ENCODE measurements at places on chromosomes 6 and 20. TPM values are rescaled to one million over a fixed set of nuclear protein-coding genes. Genes with fewer than 3 reads are reported as not detected.

Gene BPIFB1
- not detected for total RNA-seq

DNA sequence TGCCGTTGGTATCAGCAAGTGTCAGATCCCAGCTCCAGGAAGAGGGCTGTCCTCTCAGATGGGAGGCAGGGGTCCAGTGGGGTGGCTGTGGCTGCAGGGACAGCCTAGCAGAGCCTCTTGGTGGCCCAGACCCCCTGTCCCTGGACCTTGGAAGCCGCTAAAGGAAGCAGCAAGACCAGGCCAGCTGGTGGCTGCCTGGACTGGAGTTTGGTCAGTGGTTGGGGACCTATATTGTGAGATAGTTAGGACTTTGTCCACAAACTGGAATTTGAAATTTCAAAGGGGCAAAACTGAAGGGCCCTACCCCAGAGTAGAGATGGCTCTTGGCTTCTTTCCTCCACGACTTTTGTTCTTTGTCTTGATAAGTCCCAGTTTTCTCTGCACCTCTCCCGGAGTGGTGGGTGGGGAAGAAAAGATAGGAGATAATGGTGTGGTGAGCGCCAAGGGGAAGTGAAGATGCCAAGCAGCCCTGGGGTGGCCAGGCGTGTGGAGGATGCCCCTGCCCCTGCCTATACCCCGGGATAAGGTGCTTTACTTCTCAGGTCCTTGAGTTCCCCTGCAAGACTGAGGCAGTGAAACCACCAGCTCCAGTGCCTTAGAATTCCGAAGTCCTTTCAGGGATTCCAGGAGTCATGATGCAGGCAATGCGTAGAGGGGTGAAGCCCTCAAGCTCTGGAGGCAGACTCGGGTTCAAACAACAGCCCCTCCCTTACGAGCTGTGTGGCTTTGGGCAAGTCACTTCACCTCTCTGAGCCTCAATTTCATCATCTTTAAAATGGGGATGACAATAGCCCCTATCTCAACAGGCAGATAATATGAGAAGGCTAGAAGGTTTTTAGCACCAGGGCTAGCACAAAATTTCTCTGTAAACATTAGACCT, 40.2 kb downstream of the HNF4A start:
- no peak for DNase-seq

- DNase-seq = no peak
Observed at GRCh38 chr6:99612551-99613408, 6.1 kb downstream of the PRDM13 start.

- no peak for DNase-seq
Observed at GRCh38 chr20:40521962-40522361, 167.1 kb downstream of the MAFB start.

GRCh38 chr6:28569748-28570147, 44.1 kb downstream of the GPX5 start:
- no peak for DNase-seq

DNA sequence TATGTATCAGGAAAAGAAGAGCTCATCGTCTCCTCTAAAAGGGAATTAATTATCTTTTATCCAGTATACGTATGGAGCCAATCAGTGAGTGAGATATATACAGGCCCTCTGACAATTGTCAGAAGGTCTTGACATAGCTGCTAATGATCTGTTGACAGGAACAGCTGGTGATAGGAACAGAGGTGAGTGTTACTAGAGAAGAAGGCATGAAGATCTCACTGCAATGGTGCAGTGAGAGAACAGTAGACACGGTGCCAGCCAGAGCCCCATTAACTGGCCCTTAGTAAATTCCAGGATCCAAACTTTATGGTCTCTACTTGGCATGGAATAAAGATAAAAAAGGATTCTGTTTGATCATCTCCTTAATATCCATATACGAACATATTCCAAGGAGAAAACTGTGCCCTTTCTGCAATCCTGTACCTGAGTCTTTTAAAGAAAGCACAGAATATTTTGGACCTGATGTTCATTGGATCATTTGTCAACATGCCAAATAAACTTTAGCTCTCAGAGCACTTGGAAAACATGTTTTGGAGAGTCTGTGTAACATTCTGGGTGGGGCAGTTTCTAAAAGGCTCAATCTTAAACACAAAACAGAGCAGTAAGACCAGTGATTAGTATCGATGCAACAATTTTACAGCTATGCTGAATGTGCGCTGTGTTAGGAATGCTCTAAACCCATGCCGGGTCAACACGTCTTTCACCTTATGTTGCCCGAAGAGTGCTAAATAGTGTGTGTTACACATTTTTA, 135.8 kb upstream of the CITED2 start:
- DNase-seq = no peak

Gene C6orf58
- total RNA-seq = 1.4 TPM

DNA sequence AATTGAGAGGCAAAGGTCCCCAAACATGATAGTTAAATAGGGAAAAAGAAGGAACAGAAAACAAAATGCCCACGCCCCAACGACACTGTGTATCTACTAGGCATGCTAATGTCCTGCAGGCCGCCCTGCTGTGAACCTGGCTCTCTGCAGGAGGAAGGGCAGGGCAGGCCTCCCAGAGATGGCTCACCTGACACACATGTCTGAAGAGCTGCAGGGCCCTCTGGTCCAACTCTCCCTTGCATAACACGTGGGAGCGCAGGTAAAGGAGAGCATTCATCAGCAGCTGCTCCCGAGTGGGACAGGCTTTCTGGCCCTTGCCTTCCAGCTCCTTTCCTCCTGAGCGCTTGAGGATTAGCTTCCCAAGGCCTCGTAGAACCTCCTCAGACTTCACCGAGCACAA, 53.7 kb upstream of the LYRM2 start:
- DNase-seq = no peak

DNA sequence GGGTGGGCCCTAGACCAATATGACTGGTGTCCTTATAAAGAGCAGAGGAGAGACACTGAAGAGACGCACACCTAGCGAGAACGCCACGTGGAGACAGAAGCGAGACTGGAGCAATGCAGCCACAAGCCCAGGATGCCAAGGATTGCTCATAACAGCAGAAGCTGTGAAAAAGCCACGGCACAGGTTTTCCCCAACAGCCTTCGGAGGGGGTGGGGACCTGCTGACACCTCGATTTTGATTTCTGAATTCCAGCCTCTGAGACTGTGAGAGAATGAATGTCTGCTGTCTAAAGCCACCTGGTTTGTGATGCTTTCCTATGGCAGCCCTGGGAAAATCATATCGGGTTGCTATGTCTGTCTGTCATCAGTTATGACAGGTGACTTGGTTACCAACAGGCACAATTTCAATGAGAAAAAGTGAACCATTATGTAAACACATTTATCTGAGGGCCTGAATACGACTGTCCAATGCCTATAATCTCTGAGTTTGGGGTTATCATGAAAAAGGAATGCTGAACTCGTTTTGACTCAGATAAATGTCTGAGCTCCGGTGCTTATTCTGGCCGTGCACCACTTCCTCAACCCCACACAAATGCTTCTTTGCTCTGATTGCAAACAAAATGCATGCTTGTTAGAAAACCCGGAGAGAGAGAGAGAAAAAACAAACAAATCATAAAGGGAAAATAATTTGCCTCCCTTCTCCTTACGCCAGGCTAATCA, 769.7 kb downstream of the PTPRT start:
- DNase-seq = no peak

Gene TCF15
- 0.47 TPM for total RNA-seq

GRCh38 chr20:21092806-21093205, 13.4 kb downstream of the LINC00237 start:
- no peak for DNase-seq

DNA sequence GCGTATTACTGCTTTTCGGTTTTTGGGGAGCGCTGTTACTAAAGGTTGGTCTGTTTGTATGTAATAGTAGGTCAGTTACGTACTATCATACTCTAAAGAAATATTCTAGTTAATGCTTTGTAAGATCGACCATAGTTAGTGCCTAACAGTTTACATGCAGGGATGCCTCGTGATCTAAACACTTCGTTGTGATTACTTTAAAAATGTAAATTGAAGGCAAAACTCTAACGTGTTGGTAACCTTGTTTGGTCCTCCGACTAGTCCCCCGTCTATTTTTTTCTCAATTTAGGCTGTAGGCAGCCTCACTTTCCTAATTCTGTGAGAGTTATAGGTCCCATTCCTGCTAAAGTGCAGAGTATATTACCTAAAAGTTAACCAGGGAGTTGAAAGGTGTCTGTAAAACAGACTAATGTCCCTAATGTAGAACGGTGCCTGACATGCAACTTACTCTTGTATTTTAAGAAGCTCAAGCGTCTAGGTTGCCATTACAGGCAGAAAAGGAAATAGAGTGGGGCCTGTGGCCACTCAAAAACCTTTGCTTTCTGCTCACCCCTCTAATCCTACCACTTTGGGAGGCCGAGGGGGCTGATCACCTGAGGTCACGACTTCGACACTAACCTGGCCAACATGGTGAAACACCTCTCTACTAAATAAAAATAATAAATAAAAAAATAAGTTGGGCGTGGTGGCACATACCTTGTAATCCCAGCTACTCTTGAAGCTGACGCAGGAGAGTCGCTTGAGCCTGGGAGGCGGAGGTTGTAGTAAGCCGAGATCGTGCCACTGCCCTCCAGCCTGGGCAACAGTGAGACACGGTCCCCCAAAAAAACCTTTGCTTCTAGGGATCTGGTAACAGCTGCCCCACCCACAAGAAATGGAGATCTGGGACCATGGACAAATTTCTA, 37.8 kb downstream of the HFE start:
- DNase-seq = no peak

GRCh38 chr20:63064745-63065711, 58.3 kb upstream of the BHLHE23 start:
- no peak for DNase-seq

- no peak for DNase-seq
Observed at GRCh38 chr6:63214816-63215215, 3.5 kb downstream of the FKBP1C start.

DNA sequence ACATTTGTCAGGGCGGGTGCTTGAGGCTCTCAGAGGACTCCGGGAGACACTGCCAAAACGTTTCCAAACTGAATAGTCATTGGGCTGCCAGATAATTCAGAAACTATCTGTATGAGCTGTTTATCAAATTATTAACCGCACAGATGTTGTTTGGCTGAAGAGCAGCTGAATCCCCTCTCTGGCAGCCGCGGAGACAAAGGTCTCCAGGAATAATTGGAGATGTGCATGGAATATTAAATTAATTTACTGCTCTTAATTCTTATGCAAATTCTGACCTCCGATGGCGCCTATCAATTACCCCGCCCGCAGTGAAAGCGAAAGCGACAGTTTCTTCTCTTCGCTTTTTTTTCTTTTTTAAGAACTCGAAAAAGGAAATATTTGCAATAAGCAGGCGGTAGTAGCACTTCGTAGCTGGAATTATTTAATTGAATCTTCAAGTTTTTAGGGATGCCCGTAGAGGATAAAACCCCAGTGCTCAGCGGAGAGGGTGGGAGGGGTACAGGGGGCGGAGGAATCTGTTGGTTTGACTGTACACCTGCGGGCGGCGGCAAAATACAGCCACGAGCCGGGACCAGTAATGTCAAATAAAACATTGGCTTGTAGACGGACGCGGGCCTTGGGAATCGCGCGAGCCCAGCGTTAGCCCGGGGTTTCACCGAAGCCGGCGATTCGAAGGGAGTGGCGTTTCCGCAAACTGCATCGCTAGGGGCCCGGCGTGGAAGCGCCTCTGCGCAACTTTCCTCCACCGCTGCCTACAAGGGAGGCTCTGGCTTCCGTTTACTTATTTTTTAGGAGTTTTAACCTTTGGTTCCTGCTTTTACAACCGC, 6.2 kb downstream of the LINC00237 start:
- no peak for DNase-seq

DNA sequence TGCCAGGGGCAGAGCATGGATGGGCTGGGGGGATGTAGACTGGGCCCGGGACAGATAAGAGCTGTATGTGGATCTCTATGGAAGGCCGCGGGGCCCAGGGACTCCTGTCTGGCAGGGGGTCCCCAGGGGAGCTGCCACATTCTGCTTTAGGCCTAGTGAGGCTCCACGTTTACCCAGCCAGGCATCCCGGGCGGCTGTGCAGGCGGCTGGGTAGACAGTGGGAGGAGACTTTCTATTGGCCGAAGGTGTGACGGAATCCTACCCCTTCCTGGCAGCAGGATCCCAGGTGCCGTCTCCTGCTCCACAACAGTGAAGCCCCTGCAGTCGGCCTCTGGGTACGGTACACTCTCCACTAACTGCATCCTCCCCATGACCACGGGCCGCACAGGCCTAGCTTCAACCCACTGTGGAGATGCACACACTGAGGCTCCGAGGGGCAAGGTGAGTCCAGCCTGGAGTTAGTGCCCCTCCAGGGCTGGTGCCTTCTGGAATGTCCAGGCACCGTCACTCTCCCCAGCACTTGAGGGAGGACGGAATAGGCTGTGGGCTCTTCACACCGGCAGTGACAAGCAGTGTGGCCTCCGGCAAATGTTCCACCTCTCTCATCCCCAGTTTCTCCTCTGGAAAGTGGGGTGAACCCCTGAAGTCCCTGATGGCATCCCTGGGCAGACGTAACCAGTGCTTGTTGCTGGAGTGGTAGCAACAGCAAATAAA, 36.8 kb upstream of the ZBP1 start:
- DNase-seq = no peak

GRCh38 chr20:38883981-38884733, 42.1 kb upstream of the FAM83D start:
- no peak for DNase-seq

DNA sequence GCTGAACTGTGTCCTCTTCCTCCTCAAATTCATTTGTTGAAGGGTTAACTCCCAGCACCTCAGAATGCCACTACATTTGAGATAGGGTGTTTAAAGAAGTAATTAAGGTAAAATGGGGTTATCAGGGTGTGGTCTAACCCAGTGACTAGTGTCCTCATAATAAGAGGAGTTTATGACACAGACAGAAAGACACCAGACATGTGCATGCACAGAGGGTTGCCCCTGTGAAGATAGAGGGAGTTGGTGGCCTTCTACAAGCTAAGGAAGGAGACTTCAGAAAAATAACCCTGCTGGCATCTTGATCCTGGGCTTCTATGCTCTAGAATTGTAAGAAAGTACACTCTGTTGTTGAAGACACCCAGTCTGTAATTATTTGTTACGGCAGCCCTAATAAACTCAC, 24.9 kb upstream of the EDN1 start:
- no peak for DNase-seq

DNA sequence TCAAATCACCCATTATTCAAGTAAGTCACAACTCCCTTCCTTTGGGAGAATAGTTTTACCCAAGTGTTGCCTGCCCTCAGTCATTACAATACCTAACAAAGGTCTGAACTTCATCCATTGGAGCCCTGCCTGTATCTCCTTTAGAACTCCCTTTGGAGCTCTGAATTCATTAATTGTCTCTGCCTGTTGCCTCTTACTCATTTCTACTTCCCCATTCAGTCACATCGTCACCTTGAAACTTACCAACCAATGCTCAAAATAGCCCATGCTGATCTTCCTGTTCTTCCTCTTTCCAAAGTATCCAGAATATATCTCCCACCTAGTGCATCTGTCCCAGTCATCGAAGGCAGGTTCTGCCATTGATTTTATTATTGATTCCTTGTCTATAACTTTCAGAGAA, 120.7 kb upstream of the ADGRF1 start:
- DNase-seq = no peak

Gene SAMD10
- total RNA-seq = 6.4 TPM

DNA sequence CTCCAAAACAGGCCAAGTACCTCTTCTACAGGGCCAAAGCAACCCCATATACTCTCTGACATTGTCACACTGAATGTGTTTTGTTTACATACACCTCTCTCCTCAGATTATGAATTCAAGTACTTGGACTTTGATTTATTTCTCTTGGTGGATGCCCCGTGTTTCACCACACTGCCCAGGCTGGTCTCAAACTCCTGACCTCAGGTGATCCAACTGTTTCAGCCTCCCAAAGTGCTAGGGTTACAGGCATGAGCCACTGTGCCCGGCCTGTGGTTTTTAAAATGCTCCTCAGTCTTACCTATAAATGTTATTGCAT, 16.1 kb downstream of the CSNK2A1 start:
- no peak for DNase-seq
